Left cardiac atrium (tissue), 4 donors: ENCODE measurements at places on chromosomes 2 and 18. TPM values are rescaled to one million over a fixed set of nuclear protein-coding genes. Genes with fewer than 3 reads are reported as not detected.

GRCh38 chr2:37816036-37816435 lies 109.1 kb upstream of the RMDN2 start:
- DNase-seq: no peak

- DNase-seq: peak; percentile 20
Measured at GRCh38 chr2:94956797-94957391, 68.6 kb upstream of the MAL start.

DNA sequence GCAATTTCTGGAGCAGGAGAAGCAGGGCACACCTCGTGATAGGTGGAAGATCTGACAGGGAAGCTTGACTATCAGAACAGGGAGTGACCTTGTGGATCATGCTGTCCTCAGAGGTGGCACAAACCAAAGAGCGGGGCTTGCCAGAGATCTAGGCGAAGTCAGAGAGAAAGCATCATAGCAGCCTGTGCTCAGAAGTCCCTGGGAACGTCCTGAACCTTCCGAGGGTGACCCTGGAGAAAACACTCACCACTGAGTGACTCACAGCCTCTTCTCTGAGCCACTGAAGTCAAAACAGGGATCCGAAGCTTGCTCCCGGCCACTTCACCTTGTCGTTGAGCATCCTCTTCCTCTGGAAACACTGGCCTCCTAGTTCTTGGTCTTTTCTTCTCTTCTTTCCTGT lies 56.7 kb downstream of the IL1R2 start:
- no peak for DNase-seq

- DNase-seq: peak; percentile 73
Measured at GRCh38 chr2:127591221-127591923, 54.6 kb upstream of the GPR17 start.

Gene MARCHF4
- total RNA-seq: not detected
